CD4-positive, alpha-beta T cell treated with Interleukin-4 for 4 hours (primary cell): ENCODE measurements at places on chromosomes 11 and 22.
A peak's percentile ranks its signal among the peaks of the same experiment; 100 is the strongest.

GRCh38 chr11:115126515-115127208, 377.6 kb downstream of the CADM1 start:
- no peak for DNase-seq

GRCh38 chr11:59199546-59200422, 12.9 kb downstream of the MPEG1 start:
- DNase-seq: peak; percentile 19

DNA sequence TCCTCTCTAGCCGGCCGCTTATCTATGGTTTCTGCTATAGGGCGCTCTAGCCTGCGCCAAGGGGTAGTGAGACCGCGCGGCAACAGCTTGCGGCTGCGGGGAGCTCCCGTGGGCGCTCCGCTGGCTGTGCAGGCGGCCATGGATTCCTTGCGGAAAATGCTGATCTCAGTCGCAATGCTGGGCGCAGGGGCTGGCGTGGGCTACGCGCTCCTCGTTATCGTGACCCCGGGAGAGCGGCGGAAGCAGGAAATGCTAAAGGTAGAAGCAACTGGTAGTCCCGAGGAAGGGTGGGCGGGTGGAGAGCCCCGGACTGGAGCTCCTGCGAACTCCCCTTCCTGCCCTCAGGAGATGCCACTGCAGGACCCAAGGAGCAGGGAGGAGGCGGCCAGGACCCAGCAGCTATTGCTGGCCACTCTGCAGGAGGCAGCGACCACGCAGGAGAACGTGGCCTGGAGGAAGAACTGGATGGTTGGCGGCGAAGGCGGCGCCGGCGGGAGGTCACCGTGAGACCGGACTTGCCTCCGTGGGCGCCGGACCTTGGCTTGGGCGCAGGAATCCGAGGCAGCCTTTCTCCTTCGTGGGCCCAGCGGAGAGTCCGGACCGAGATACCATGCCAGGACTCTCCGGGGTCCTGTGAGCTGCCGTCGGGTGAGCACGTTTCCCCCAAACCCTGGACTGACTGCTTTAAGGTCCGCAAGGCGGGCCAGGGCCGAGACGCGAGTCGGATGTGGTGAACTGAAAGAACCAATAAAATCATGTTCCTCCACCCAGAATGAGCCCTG, at the start of the genes LBHD1 and UQCC3:
Gene LBHD1, minus strand, starts transcription at position 660 of the 782 bp plus-strand sequence. CDS start 2,236 bp downstream, outside the sequence.
Gene UQCC3, plus strand, starts transcription at position 66 of the 782 bp plus-strand sequence. Its CDS starts 73 bp downstream, at position 139.
- peak; percentile 85 for DNase-seq

- no peak for DNase-seq
Measured at GRCh38 chr11:64097468-64098317, 62.0 kb downstream of the FLRT1 start.

GRCh38 chr22:22184277-22184807, 60.2 kb upstream of the VPREB1 start:
- DNase-seq: no peak

GRCh38 chr11:114106986-114107385, 47.5 kb downstream of the ZBTB16 start:
- no peak for DNase-seq

DNA sequence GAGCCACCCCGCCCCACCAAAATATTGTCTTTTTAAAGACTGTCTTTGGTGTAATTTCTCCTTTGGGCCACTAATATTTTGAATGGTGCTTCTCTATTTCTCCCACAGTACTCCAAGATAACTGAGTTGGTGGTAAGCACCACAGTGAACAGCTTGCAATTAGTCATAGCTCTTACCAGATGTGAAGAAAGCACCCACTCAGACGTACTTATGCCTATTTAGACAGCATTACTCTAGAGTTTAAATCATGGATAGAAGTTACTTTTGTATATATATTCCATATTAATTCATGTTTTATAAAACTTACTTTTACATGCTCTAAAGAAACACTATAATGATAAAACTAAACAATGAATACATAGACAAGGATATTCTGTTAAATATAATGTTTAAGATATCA, 12.7 kb downstream of the ANO3 start:
- DNase-seq: no peak

- no peak for DNase-seq
Measured at GRCh38 chr11:104694259-104695064, 203.8 kb downstream of the CASP12 start.

DNA sequence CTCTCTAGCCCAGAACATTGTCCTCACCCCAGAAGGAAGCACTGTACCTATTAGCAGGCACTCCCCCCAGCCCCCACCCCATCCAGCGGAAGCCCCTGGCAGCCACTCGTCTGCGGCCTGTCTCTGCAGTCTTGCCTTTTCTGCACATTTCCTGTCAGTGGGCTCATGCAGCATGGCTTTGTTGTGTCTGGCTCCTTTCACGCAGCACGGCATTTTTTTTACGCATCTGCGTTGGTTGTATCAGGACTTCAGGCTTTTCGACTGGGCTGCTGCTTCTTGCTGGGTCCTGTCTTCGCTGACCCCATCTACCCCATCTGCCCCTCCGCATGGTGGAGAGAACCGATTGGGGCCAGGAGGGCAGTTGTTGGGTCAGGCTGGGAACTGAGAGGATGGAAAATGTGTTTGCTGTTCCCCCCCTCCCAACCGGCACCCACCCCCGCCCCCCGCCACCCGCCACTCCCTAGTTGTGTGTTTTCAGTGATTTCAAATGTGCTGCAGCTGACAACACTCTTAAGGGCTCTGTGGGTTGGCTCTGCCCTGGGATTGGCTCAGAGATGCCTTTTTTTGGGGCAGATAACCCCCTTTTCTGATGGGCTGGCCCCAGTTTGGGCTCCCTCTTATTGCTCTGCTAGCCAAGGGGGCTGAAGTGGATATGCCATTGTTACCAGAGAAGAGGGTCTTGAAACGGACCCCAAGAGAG, 110.0 kb downstream of the KIAA1671 start:
- peak; percentile 89 for DNase-seq

- DNase-seq: no peak
Measured at GRCh38 chr22:37464181-37464580, 22.0 kb downstream of the MFNG start.

GRCh38 chr22:42912059-42912458, 55.0 kb upstream of the ARFGAP3 start:
- DNase-seq: no peak

- no peak for DNase-seq
Measured at GRCh38 chr11:67303835-67304411, 593 bp downstream of the SSH3 start.

DNA sequence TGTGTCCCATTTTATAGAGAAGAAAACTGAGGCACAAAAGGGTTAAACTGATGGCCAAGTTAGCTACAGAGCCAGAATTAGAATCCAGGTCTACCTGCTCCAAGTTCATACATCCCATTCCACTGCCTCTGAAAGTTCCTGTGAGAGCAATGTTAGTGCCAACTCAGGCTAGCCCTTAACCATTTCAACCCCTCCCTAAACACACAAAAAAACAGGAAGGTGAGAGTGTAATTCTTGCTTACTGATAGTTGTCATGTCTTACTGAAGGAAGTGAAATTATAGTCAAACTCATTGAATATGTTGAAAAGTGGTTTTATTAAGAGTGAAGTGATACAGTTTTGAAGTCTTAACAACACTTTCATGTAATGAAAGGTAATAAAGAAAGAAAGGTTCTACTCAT, 2.9 kb upstream of the E2F8 start:
- no peak for DNase-seq

GRCh38 chr22:44325718-44326490, 13.2 kb upstream of the SHISAL1 start:
- no peak for DNase-seq

GRCh38 chr11:71139516-71140205, 112.7 kb downstream of the SHANK2 start:
- no peak for DNase-seq

DNA sequence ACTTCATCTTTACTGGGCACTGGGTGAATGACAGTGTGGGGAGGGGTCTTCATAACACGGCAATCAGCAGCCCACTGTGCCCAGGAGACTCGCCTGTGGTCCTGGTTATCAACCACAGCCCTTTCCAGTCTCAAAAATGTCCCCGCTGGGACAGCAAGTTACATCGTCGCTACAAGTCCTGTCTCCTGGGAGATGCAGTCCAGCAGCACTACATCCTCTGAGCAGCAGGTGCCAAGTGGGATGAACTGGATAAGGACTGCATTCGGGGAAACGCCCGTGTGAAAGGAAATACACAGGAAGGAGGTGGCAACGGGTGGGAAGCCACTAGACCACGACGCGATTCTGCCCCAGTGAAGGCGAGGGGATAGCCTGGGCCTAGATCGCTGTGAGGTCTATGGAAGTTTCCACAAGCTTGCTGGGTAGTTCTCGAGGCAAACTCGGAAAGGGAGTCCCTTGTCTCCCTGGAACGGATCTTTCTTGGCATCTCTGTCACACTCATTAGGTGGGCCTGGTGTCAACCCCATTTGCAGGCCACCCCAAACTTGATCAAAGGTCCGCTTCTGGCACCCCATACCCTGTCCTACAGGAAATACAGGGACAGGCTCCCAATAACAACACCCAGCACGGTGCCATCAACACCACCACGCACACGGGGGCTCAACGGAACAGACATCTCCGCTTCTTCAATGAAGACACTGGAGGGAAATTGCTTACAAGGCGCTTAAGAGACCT, 4.4 kb downstream of the ASCL2 start:
- no peak for DNase-seq

GRCh38 chr11:26953770-26954392, 40.0 kb upstream of the FIBIN start:
- no peak for DNase-seq

DNA sequence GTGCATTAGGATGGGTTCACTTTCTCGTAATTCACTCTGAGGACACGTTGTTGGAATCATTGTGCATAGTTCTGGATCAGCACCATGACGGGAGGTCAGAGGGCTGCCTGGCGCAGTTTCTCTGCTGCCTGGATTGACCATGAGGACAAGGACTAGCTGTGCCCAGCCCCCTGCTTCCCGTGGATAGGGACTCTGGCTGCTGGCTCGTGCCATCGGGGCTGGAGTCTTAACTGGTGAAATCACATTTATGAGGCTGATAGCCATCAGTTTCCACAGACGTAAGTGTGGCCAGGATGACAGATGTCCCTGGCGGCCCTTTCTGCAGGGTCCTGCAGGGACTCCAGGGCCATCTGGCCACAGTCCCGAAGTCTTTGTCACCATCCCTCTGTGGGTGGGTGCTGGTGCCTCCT, 24.1 kb upstream of the GRAMD4 start:
- no peak for DNase-seq

- DNase-seq: no peak
Measured at GRCh38 chr11:78265326-78265725, 76.6 kb downstream of the USP35 start.

GRCh38 chr11:84497981-84498411, 1129.1 kb downstream of the DLG2 start:
- DNase-seq: no peak

- no peak for DNase-seq
Measured at GRCh38 chr11:76347466-76347865, 33.5 kb downstream of the THAP12 start.

DNA sequence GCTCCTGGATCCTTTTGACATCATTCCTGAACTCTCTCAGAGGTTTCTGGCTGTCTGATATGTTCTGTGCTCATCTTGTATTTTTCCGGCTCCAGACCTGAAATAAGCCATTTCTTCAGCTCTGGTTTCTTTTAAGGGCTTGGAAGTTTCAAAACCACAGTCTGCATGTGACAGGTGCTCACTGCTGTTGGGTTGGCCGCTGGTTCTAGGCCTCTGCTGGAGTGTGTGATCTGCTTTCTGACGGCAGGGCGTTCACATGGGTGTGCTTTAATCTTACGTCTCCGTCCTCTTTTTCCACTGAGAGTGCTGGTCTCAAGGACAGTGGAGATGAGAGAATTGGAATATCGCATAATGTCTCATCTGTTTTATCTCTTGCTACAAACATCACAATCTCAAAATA, 10.3 kb downstream of the ZBED4 start:
- DNase-seq: no peak

DNA sequence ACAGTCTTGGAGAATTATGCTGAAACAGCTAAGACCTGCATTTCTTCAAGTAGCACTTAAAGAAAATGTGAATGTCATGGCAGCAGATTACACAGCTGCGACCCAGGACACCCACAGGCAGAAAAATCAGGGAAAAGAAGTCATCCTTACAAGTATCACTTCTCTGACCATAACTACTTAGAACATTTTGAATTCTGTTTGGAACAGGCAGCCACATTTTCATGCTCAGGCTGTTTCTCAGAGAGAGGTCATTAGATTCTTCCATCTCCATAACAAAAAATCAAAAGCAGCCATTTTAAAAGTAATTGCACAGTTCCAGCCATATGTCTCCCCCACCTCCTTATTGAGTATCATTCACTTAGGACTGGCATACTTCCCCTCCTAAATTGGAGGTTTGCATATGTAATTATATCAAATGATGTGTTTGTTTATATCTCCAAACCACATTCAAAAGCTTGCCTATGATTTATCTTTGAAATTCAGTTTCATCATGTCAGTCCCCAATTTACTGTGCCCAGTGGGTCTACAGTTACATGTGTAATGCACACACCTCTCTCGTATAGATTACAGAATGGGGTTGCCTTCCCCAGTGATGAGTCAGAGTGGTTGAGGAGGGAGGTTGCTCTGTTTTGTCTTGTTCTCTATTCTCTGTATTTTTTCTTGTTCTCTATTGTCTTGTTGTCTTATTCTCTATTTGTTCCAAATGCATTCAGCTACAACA, 276.5 kb upstream of the MTNR1B start:
- no peak for DNase-seq

DNA sequence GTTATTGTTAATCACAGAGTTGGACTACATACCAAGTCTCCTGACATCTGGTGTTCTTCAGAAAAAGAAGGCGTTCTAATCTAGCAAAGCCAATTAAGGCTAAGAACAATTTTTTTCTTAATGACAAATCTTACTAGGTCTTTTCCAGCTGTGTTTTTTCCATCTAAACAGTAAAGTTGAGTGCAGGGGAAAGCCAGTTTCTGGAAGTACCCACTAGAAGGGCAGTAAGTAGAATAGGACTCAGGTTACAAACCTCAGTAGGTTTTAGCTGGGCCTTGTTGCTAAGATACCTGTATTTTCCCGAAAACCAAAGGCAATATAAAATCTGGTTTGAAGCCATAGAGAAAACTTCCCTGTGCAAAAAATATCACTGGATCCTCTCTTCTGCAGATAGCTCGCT, 351.9 kb downstream of the ETS1 start:
- no peak for DNase-seq

GRCh38 chr22:50581031-50581949, 1.4 kb downstream of the CHKB start:
- DNase-seq: no peak

DNA sequence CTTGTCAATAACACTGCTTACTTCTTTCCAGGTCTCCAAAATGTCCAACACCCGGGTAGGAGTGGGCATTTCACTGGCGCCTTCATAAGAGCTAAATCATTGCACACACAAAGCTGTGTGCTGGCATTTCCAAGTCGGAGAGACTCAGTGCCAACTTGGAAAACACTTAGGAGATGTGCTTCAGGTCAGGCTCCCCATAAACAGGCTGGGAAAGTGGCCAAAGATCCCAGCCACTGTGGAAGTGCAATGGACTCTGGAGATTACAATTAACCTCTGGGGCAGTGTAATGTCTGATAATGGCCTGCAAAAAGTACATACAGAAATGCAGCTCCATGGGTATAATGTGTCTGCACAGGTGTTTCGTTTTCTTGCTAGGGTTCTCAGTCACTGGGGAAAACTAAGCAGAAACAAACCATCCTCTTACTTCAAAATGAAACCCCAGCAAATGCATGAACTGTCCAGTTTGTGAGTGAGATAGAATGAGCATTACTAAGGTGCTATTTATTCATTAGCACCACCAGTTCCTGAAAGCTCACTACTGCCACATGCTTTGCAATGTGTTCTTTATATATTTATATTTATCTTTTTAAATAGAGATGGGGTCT, 79.0 kb downstream of the ABTB2 start:
- DNase-seq: no peak

GRCh38 chr22:29716814-29717545, 2.8 kb upstream of the CABP7 start:
- no peak for DNase-seq
